Right lobe of liver (tissue), 6 donors: ENCODE measurements at places on chromosomes 7 and 10.

GRCh38 chr10:11197266-11197712, 179.6 kb downstream of the CELF2 start:
- no peak overlapping the region for H3K27ac ChIP-seq
- H3K4me1 ChIP-seq: no peaks in the 10 kb centered on the region
- no peak for DNase-seq
- no peaks in the 10 kb centered on the region for H3K27me3 ChIP-seq
- H3K36me3 ChIP-seq: no peaks in the 10 kb centered on the region
- no peak overlapping the region for H3K4me3 ChIP-seq

DNA sequence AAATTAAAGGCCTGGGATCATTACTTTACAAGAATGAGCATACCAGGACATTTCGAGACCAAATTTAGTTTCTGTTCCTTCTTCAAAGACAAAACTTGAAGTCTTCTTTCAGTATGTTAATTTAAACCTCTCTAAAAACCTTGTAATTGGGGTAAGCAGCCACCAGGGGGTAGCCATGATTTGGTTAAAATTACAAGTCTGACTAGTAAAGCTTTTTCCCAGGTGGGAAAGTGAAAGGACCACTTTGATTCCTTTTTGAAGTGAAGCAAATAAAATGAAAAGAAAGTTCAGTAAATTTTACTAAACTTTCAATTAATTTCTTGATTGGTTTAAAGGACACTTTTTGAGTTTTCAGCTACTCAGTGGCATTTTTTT, 294.3 kb downstream of the BBS9 start:
- no peaks in the 10 kb centered on the region for H3K36me3 ChIP-seq
- no peak for DNase-seq
- H3K4me1 ChIP-seq: no peaks in the 10 kb centered on the region
- H3K27me3 ChIP-seq: no peaks in the 10 kb centered on the region
- H3K27ac ChIP-seq: no peak overlapping the region
- no peak overlapping the region for H3K4me3 ChIP-seq

- H3K4me1 ChIP-seq: no peaks in the 10 kb centered on the region
- no peak overlapping the region for H3K4me3 ChIP-seq
- H3K27me3 ChIP-seq: no peaks in the 10 kb centered on the region
These were observed 115.6 kb upstream of the IMMP2L start for GRCh38 chr7:111677848-111678247.

DNA sequence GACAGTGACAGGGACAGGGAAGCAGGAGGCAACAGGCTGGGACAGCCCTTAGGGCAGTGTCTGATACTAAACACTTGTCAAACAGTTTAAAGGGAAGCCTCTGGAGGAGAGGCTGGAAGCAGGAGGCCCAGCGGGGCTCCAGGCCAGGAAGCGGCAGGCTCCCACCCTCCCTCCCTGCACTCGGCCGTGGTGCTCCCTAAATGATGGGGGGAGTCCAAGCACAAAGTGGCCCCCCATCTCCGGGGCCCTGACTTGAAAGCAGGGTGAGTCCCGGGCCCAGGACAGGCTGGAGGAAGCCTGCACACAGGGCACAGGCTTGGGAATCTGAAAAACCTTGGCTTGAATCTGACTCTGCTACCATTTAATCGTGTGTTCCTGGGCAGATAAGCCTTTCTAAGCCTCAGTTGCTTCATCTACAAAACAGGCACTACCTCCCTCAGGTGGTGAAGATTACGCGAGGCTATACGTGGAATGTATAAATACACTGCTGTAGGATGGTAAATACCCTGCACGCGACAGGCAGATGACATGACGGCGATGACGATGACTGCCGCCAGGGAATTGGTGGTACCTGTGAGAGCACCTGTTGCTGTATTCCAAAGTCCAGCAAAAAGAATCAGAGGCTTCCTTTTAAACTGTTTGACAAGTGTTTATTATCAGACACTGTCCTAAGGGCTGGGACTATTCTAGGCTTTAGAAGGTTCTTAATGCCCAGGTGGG, 34.1 kb downstream of the GBX1 start:
- H3K27me3 ChIP-seq: no peaks in the 10 kb centered on the region
- no peak overlapping the region for H3K4me3 ChIP-seq
- no peaks in the 10 kb centered on the region for H3K4me1 ChIP-seq
- H3K36me3 ChIP-seq: no peaks in the 10 kb centered on the region

DNA sequence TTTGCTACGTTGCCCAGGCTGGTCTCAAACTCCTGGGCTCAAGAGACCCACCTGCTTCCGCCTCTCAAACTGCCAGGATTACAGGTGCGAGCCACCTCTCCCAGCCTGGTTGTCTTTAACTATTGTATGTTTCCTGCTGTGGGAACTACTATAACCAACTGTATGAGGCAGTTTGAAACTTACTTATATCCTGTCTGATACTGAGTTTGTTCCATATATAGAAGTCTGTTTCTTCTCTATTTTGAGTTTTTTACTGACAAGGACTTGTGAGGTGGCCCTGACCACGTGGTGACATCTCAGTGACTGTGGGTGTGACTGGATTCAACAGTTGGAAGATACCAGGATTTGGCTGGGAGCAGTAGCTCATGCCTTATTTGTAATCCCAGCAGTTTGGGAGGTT, 14.2 kb downstream of the FBH1 start:
- no peaks in the 10 kb centered on the region for H3K36me3 ChIP-seq
- no peaks in the 10 kb centered on the region for H3K27me3 ChIP-seq
- no peak overlapping the region for H3K27ac ChIP-seq
- DNase-seq: no peak
- H3K4me1 ChIP-seq: no peaks in the 10 kb centered on the region
- no peak overlapping the region for H3K4me3 ChIP-seq

GRCh38 chr7:48548667-48549066, 375.7 kb upstream of the CDC14C start:
- no peak overlapping the region for H3K27ac ChIP-seq
- H3K27me3 ChIP-seq: no peaks in the 10 kb centered on the region
- no peaks in the 10 kb centered on the region for H3K36me3 ChIP-seq
- H3K4me3 ChIP-seq: no peak overlapping the region

GRCh38 chr10:26780106-26780792, 80.5 kb downstream of the ABI1 start:
- H3K4me1 ChIP-seq: no peaks in the 10 kb centered on the region
- no peaks in the 10 kb centered on the region for H3K36me3 ChIP-seq
- DNase-seq: no peak
- no peak overlapping the region for H3K27ac ChIP-seq
- no peak overlapping the region for H3K4me3 ChIP-seq
- H3K27me3 ChIP-seq: no peaks in the 10 kb centered on the region

DNA sequence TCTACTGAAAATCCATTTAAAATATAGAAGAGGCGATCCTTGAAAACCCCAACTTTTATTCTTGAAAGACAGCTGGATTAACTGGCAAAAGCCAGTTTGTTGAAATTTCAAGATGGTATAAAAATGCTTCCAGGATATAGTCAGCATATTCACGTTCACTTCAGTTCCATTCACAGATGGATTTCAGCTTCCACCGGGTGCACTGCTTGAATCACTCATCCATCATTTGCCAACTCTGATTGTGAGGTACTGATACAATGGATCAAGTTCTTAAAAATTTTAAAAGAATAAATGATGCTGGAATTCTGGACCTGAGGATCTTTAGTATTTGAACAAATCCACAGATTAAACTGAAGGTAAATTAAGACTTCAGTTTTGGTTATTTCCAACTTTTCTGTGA, 2.4 kb downstream of the PURB start:
- H3K4me3 ChIP-seq: no peak overlapping the region
- DNase-seq: no peak
- no peak overlapping the region for H3K27ac ChIP-seq

DNA sequence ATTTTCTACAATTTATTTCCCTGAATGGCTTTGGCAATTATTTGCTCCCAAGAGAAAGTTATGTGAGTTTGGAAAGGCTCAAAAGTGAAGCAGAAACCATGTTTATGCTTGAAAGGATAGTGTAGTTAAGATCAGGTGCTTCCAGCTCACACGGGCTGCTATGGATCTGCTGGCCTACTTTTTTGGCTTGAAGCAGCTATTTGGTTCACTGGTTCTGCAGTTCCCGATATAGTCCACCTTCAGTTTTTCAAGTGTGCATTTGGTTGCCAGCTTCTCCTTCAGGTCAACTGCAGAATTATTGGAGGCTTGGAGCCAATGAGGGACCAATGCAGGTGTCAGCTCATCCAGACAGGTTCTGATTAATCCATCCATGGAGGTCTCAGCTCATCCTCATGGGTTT, 484.3 kb upstream of the SEMA3A start:
- no peak overlapping the region for H3K4me3 ChIP-seq
- no peaks in the 10 kb centered on the region for H3K36me3 ChIP-seq
- no peak for DNase-seq
- no peaks in the 10 kb centered on the region for H3K4me1 ChIP-seq
- H3K27me3 ChIP-seq: no peaks in the 10 kb centered on the region
